ENCODE measurements at places on chromosomes 4 and X. TPM values are rescaled to one million over a fixed set of nuclear protein-coding genes. Genes with fewer than 3 reads are reported as not detected.

- DNase-seq, result no peak
These were observed 4.8 kb downstream of the SLC49A3 start for GRCh38 chr4:683982-684622.

KLHL2 gene
- 25.7 TPM for total RNA-seq

GRCh38 chrX:126342859-126343258, 176.8 kb upstream of the DCAF12L2 start:
- no peak for DNase-seq

SYP gene
- 1.9 TPM for total RNA-seq

NPY1R gene
- total RNA-seq, result not detected

DNA sequence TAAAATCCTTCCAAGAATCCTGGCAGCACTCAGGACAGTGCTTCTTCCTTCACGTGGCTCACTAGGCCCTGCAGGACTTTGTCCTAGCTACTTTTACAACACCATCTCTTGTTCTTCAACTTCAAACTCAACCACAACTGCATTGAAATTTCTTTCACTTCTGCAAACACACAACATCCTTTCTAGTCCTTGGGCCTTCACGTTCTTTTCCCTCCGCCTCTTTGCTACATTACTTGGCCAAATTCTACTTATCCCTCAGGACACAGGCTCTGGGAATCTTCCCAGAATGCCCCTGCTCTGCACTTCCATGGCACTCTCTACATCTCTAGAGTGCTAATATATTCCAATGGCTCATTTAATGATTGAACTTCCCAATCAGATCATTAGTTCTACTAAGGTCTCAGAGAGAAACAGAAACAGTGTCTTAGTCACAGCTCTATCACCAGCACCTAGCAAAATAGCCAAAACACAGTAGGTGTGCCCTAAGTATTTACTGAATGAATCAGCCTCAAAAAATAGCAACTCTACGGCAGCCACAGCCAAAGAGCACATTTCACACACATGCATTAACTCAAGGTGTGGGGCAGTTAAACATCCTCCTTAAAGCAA, 73.3 kb downstream of the MANBA start:
- no peak for DNase-seq

DNA sequence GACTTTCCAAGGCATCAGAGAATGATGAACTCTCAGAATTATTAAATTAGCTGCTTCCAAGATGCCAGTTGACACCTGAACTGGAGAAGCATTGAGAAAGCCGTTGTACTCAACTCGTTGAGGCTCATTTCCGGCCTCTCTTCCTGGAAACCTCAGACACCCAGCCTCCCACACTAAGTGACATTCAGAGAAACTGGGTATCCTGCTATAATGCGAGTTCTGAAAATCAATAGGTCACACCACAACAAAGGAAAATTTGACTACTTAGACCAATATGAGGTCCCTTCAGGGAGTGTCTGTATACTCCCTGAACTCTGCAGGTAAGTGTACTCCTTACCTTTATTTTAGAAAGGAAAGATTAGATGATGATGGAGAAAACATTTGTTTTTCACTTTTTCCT, 51.2 kb downstream of the ENPEP start:
- no peak for DNase-seq

GRCh38 chrX:70762285-70762684, 146.2 kb downstream of the TEX11 start:
- DNase-seq, result no peak

- no peak for DNase-seq
These were observed 12.5 kb upstream of the STS start for GRCh38 chrX:7134981-7135380.

Data from CD8-positive, alpha-beta memory T cell (primary cell).